ENCODE measurements at places on chromosomes 12 and 14. TPM values are rescaled to one million over a fixed set of nuclear protein-coding genes. Genes with fewer than 3 reads are reported as not detected.

TMEM52B gene
- total RNA-seq, result 2.6 TPM

P2RX2 gene
- not detected for total RNA-seq

ADCY4 gene
- 2.0 TPM for total RNA-seq

LRRC10 gene
- not detected for total RNA-seq

BIN2 gene
- total RNA-seq, result not detected

TEX52 gene
- not detected for total RNA-seq

SLC6A12 gene
- not detected for total RNA-seq

PSMA3 gene
- total RNA-seq, result 202 TPM

UBE2N gene
- 68.5 TPM for total RNA-seq

DNA sequence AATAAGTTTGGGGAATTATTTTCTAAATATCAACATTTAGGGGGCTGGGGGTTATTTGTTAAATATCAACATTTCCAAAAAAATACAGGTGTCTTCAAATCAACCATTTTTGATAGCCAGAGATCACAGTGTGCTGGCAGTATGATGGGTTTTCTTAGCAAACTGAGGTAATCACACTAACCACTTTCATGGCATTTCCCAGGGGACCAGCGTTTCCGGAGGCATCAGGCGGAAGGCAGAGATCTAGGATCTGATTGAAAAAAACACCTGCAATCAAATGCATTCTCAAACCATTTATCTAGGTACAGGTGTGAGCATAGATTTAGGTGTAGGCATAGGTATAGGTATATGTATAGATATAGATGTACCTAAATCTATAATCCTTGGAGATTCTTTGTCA is 34.6 kb downstream of the GLRX5 start:
- no peak overlapping the region for H3K27ac ChIP-seq
- DNase-seq, result no peak
- H3K4me3 ChIP-seq, result no peak overlapping the region
- H3K27me3 ChIP-seq, result peaks cover 40% of the 10 kb centered on the region
- no peaks in the 10 kb centered on the region for H3K36me3 ChIP-seq
- no peaks in the 10 kb centered on the region for H3K4me1 ChIP-seq

GRCh38 chr12:4278329-4279197 is 5.0 kb downstream of the CCND2 start:
- no peak overlapping the region for H3K27ac ChIP-seq
- H3K27me3 ChIP-seq, result peaks cover 91% of the 10 kb centered on the region
- H3K36me3 ChIP-seq, result no peaks in the 10 kb centered on the region
- no peaks in the 10 kb centered on the region for H3K4me1 ChIP-seq

GRCh38 chr12:14989790-14990189 is 16.9 kb downstream of the PDE6H start:
- DNase-seq, result no peak
- H3K4me3 ChIP-seq, result no peak overlapping the region
- H3K27ac ChIP-seq, result no peak overlapping the region
- no peaks in the 10 kb centered on the region for H3K27me3 ChIP-seq
- H3K4me1 ChIP-seq, result peaks cover 2% of the 10 kb centered on the region
- H3K36me3 ChIP-seq, result no peaks in the 10 kb centered on the region

DNA sequence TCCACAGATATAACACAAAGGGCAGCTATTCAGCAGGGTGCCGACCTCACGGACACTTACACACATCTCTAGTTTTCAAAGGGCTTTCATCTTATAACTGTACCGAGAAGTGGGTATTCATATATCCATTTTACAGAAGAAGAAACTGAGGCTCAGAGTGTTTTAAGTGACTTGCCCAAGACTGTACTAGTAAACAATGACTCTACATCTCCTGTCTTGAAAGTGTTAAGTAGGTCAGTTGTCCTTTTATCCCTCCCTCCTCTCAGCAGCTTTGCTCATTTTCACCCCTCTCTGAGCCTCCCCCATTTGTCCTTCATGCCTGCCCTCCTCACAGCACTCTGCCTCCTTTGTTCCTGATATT is 13.8 kb downstream of the CFAP251 start:
- H3K4me3 ChIP-seq, result no peak overlapping the region
- no peak overlapping the region for H3K27ac ChIP-seq
- no peak for DNase-seq
- H3K36me3 ChIP-seq, result no peaks in the 10 kb centered on the region

DNA sequence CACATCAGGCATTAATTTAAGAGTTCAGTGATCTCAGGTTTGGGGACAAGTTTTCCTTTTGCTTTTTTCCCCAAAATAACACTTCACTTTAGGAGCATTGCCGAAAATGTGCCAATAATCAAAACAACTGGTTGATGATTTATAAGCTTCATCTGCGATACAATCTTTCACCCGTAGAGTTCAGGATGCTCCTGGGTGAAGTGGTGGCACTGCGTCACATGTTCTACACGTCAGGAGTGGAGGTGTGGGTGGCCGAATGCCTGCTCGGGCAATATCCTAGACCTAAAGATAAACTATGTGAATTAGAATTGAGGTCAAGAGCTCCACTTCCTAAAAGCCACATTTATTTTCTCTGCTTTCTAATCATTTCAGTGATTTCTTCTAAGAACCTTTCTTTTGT is 70.9 kb upstream of the DICER1 start:
- H3K4me3 ChIP-seq, result no peak overlapping the region
- H3K4me1 ChIP-seq, result peaks cover 10% of the 10 kb centered on the region
- DNase-seq, result no peak
- H3K36me3 ChIP-seq, result no peaks in the 10 kb centered on the region
- no peak overlapping the region for H3K27ac ChIP-seq

DNA sequence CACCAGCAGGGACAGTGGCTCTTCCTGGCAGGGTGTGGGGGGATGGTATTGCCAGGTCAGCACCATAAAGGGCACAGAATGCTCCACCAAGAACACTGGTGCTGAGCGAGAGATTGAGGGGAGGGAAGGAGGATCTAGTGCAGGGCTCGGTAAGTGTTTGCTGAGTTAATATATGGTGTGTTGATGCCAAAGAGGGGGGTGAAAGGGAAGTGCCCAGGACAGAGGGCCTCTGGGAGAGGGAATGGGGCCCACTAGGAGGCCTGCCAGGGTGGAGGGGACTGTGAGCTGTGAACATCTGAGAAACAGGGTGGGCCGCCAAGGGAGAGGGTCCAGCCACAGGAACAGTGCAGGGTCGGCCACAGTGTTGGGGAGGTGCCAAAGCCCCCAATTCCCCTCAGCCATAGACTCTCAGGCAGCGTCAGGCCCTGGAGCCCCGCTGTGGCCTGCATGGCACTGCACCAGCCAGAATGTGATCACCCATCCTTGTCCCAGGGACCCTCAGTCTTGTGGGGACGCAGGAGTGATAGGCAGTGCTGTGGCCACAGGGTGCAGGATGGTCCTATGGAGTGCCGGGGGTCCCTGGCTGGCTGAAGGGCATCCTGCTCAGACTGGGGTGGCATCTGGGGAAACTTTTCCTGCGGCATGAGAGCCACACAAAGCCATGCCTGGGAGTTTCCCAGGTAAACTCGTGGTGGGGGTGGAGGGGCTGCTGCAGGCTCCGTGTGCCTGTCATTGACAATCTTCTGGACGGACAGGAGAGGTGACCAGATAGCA is 11.9 kb downstream of the RIN3 start:
- no peaks in the 10 kb centered on the region for H3K27me3 ChIP-seq
- H3K27ac ChIP-seq, result no peak overlapping the region
- H3K4me3 ChIP-seq, result no peak overlapping the region
- H3K4me1 ChIP-seq, result no peaks in the 10 kb centered on the region
- H3K36me3 ChIP-seq, result no peaks in the 10 kb centered on the region
- no peak for DNase-seq

DNA sequence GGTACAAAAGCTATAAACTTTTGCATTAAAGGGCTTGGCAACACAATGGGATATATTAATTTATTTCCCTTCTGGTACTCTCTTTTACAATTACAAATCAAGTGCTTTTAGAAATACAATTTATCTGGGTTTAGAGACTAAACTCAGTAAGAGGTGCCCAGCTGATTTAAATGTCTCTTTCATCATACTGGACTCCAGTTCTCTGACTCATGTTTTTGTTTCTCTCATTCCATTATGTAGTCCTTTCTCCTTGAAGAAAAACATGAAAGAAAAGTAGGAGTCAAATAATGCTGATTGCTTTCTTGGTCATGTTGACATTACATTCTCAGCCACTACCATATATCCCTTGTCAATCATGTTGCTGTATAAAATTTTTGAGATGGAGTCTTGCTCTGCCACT is 36.3 kb upstream of the CFL2 start:
- no peaks in the 10 kb centered on the region for H3K27me3 ChIP-seq
- H3K4me3 ChIP-seq, result no peak overlapping the region
- H3K27ac ChIP-seq, result no peak overlapping the region
- no peak for DNase-seq

DNA sequence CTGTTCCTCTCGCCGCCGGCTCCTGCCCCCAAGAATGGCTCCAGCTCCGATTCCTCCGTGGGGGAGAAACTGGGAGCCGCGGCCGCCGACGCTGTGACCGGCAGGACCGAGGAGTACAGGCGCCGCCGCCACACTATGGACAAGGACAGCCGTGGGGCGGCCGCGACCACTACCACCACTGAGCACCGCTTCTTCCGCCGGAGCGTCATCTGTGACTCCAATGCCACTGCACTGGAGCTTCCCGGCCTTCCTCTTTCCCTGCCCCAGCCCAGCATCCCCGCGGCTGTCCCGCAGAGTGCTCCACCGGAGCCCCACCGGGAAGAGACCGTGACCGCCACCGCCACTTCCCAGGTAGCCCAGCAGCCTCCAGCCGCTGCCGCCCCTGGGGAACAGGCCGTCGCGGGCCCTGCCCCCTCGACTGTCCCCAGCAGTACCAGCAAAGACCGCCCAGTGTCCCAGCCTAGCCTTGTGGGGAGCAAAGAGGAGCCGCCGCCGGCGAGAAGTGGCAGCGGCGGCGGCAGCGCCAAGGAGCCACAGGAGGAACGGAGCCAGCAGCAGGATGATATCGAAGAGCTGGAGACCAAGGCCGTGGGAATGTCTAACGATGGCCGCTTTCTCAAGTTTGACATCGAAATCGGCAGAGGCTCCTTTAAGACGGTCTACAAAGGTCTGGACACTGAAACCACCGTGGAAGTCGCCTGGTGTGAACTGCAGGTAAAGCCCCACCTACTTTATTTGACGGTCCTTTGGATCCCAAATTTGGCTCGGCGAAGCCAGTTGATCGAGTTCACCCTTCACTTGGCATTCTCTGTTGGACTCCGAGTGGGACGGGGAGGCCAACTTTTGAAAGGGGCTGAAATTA is 1.5 kb downstream of the WNK1 start:
- H3K4me1 ChIP-seq, result peaks cover 43% of the 10 kb centered on the region
- no peaks in the 10 kb centered on the region for H3K27me3 ChIP-seq
- DNase-seq, result peak; percentile 46
- H3K36me3 ChIP-seq, result no peaks in the 10 kb centered on the region
- peak overlapping the region; percentile 19 for H3K27ac ChIP-seq
- H3K4me3 ChIP-seq, result peak overlapping the region; percentile 81

- H3K4me3 ChIP-seq, result no peak overlapping the region
- no peaks in the 10 kb centered on the region for H3K36me3 ChIP-seq
- H3K4me1 ChIP-seq, result no peaks in the 10 kb centered on the region
- H3K27me3 ChIP-seq, result peaks cover 34% of the 10 kb centered on the region
- no peak for DNase-seq
These were observed 756 bp downstream of the LGR5 start for GRCh38 chr12:71440345-71440762.

- H3K4me1 ChIP-seq, result no peaks in the 10 kb centered on the region
- H3K36me3 ChIP-seq, result no peaks in the 10 kb centered on the region
- DNase-seq, result no peak
- no peak within 1 kb of the TSS for H3K27ac ChIP-seq
These were observed at the start of gene GUCY2C for GRCh38 chr12:14696265-14696741. Gene GUCY2C, minus strand, starts transcription at chr12:14696599. Its CDS starts 151 bp downstream, at chr12:14696448.

- no peaks in the 10 kb centered on the region for H3K27me3 ChIP-seq
- H3K4me3 ChIP-seq, result no peak overlapping the region
- peak overlapping the region; percentile 93 for H3K27ac ChIP-seq
- H3K4me1 ChIP-seq, result peaks cover 45% of the 10 kb centered on the region
- no peaks in the 10 kb centered on the region for H3K36me3 ChIP-seq
These were observed 202.6 kb downstream of the TMX1 start for GRCh38 chr14:51442513-51443175.

GRCh38 chr12:72869024-72869423 is 596.9 kb downstream of the TRHDE start:
- no peak for DNase-seq
- no peaks in the 10 kb centered on the region for H3K4me1 ChIP-seq
- H3K4me3 ChIP-seq, result no peak overlapping the region

GRCh38 chr12:111998015-111998414 is 14.9 kb downstream of the TMEM116 start:
- DNase-seq, result no peak
- H3K4me3 ChIP-seq, result no peak overlapping the region
- no peaks in the 10 kb centered on the region for H3K36me3 ChIP-seq
- peaks cover 21% of the 10 kb centered on the region for H3K4me1 ChIP-seq
- no peak overlapping the region for H3K27ac ChIP-seq

- no peak for DNase-seq
- H3K4me3 ChIP-seq, result no peak overlapping the region
- no peak overlapping the region for H3K27ac ChIP-seq
- H3K36me3 ChIP-seq, result no peaks in the 10 kb centered on the region
- H3K27me3 ChIP-seq, result peaks cover 70% of the 10 kb centered on the region
These were observed 1.6 kb upstream of the ACVRL1 start for GRCh38 chr12:51905471-51906429.

GRCh38 chr12:115830633-115831032 is 446.9 kb downstream of the MED13L start:
- no peaks in the 10 kb centered on the region for H3K36me3 ChIP-seq
- H3K27ac ChIP-seq, result no peak overlapping the region
- DNase-seq, result no peak
- H3K4me1 ChIP-seq, result no peaks in the 10 kb centered on the region
- H3K4me3 ChIP-seq, result no peak overlapping the region
